NCI-H748 treated with DMSO at 0.1 percent for 48 hours (cell line): ENCODE measurements at places on chromosomes 11 and 22.

GRCh38 chr11:63839508-63840355 is 822 bp downstream of the MARK2 start:
- DNase-seq, result no peak

- no peak for DNase-seq
Observed at GRCh38 chr11:75346912-75347647, 4.4 kb downstream of the ARRB1 start.

- DNase-seq, result no peak
Observed at GRCh38 chr11:112247201-112247600, 13.5 kb downstream of the PLET1 start.

DNA sequence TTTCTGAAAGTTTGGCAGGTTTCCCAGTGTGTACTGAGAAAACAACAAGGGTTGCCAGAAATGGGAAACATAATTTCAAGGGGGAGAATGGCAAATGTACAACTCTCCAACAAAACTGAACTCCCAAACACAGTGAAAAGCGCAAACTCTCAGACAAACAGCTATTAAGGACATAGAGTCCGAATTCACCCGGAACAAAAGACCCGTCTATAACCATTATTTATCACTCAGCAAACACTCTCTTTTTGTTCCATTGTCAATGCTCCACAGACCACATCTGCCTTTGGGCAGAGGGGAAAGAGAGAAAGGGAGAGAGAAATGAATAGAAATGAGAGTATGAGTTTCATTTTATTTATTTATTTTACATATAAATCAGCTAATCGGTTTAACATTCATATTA is 21.7 kb downstream of the KIRREL3 start:
- peak; percentile 94 for DNase-seq

DNA sequence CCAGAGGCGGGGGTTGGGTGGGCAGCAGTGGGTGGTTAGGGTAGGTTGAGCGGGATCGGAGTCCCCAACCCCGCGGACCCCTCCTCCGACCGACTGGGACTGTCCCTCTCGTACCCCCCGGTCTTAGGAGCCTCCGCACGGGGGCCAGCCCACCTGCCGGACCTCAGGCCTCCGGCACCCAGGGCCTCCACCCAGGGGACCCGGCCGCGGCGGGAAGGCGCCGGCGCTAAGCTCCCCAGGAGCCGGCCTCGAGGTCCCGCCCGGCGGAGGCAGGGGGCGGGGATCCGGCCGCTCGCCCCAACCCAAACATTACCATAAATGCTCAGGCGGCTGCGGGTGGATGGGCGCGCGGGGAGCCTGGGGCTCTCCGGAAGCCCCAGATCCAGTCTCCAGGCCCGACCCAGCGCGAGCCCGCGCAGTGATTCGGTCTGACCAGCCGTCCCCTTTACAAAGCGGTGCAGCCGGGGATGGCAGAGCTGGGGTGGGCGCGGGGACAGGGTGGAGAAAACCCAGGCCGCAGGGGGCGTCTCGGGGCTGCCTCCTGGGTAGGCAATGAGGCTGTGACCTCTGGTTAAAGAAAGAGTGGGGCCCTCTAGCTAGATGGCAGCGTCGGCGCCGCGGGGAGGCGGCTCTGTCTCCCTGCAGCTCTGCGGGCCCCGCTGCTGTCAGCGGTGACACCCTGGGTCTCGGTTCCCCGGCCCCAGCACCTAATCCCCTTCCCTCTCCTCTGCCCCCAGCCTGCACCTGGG is 4.0 kb upstream of the MCAM start:
- no peak for DNase-seq

DNA sequence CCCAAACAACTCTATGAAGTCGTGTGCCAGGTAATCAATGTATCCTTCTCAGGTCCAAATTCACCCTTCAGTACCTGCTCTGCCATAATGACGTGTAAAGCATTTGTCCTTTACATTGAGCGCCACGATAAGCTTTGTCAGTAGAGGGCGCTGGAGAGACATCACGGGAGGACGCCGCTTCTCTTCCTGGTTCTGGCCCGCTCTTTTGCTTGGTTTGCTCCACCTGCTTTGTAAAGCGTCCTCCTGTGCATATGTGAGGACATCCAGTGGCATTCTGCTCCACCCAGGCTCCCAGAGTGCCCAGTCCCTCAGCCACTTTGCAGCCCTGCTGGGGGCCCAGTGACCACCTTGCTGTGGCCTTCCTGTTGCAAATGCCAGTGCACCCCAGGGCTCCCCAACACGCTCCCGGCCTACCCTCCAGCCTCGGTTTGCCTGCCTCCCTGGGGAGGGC is 61.1 kb downstream of the WT1 start:
- peak; percentile 45 for DNase-seq

DNA sequence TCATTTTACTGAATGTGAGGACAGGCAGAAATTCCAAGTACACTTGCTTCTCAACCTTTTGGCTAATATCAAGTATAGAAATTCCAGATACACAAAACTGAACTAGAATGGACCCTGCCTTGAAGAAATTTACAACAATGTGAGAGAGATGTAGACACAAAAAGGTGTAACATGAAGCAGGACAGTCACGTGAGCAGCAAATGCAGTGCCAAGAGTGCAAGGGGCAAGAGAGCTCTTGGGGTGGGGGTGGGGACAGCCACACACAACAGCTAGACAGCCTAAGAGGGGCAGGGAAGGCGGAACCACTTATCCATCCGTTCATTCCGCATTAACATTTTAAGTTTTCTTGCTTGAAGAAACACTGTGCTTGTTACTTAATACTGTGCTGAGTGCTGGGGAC is 28.9 kb downstream of the PLEKHA7 start:
- DNase-seq, result no peak

DNA sequence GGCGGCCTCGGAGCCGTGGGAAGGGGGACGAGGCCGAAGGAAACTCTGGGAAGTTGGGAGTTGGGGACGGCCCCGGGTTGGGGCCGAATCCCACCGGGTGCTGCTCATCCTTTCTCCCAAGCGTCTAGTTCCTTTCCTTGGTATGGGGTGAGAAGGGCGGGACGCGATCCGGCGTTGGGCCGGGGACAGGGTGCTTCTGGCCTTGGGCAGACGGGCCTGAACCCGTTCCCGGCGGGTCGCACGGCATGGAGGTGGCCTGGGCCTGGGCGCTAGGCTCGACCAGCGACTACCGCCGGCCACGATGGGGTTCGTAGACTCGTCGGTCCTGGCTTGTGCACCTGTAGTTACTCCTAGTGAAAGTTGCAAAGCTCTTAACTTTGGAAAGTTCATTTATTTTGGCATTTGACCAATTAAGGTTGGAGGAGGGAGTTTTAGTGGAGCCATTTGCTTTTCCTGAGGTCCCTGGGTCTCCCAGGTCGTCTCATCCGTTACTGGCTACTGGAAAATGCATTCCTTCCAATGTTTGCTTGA is 1.0 kb downstream of the SYT9 start:
- DNase-seq, result no peak

DNA sequence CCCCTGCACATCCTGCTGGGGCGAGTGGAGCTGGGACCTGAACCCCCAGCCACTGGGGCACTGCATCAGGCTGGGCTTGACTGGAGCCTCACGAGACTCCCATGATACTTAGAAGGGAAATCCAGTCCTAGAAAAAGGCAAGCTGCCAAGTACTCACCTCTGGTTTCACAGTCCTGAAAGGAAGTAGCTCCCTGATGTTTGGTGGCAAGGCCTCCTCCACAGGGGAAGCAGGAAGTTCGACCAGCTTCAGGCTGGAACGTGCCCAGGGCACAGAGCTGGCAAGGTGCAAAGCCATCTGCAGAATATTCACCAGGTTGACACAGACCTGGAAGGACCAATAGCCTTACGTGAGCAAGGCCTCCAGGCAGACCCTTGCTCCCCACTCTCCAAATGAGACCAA is 26.8 kb upstream of the NRIP3 start:
- DNase-seq, result no peak

DNA sequence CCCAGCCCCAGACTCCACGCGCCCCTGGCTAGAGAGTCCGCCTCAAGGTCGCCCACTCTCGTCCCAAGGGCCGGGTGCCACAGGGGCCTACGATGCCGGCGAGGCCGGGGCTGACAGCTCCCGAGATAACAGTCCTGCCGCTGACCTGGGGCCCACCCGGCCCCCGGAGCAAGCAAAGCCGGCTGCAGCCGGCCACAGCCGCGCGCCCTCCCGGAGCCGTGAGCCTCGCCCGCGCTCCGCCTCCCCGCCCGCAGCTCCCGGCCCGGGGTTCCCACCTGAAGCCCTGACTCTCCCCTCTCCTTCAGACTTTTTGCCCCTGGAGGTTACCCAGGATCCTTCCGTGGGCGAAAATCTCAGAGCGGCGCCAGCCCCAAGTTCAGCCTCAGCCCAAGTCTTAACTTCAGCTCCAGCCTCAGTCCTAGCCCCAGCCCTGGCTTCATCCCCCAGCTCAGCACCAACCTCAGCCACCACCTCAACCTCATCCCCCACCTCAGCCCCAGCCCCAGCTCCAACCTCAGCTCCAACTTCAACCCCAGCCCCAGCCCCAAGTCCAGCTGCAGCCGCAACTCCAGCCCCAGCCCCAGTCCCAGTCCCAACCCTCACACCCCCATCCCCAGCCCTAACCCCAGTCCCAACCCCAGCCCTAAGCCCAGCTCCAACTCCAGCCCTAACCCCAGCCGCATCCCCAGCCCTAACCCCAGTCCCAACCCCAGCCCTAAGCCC is 1.7 kb downstream of the KLHDC7B start:
- DNase-seq, result no peak

GRCh38 chr11:32088117-32088941 is 2.5 kb upstream of the RCN1 start:
- DNase-seq, result no peak

- no peak for DNase-seq
Observed at GRCh38 chr11:112718483-112718882, 242.7 kb upstream of the NCAM1 start.

DNA sequence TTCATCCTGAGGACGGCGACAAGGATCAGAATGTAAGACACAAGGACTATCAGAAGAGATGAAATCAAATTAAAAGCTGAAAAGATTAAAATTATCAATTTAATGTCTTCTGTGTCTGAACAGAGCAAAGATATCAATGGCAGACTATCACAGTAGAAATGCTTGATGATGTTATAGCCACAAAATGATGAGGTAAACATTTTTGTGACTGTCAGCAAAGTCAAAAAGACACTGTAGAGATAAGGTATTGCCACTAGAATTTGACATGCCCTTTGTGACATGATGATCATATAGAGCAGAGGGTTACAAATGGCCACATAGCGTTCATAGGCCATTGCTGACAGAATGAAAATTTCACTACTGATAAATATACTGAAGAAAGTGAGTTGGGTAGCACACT is 12.2 kb downstream of the OR5J2 start:
- DNase-seq, result no peak

GRCh38 chr22:37544955-37545702 is 15.2 kb upstream of the CDC42EP1 start:
- no peak for DNase-seq

DNA sequence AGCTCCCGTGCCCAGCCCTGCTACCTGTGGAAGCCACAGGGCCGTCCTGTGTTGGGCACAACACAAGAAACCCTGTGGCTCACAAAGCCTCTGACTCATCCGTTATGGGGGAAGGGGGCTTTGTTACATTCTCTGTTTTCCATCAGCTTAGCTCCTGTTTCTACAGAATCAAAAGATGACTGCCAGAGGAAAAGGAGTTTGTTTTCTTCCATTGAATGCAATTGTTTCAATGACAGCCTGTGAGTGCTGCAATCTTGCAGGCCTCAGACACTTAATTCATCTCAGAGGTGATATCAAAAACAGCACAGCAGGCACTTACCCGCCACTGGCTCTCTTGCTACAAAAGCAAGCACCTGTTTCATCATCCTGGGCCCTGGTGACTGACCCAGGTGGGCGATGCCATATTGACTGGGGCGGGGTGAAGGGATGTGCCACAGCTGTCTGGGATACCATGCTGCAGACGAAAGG is 194.3 kb downstream of the OPCML start:
- peak; percentile 4 for DNase-seq

DNA sequence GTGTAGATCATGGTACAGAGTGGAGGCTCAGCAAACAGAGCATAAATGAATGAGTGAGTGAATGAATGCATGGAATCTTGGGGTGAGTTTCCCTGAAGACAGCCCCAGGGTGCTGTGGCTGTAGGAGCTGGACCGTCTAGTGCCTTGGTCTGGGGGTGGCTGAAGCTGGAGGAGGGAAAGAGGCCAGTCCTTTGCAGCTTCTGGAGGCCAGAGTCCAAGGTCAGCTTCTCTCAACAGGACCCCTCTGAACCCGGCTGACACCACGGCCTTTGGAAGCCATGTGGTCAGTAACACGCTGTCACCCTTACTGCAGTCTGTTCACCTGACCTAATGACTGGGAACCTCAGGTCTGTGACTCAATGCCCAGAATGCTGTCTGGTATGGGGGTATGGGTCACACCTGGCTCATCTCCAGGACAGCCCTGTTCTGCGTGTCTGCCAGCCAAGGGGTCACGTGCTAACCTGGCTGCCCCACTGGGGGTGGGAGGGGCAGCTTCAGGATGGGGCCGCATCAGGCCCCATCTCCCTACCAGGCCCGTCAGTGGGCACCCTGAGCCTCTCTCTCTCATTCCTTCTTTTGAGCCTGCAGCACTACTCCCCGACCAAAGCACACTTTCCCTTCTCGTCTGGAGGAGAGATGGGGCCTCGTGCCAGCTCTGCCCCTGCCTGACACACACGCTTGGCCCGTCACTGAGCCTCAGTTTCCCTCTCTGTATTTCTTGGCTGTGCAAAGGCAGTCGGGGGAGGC is 24.1 kb upstream of the CHKA start:
- DNase-seq, result no peak

- no peak for DNase-seq
Observed at GRCh38 chr11:59368238-59369022, 9.7 kb downstream of the OR5AN1 start.

DNA sequence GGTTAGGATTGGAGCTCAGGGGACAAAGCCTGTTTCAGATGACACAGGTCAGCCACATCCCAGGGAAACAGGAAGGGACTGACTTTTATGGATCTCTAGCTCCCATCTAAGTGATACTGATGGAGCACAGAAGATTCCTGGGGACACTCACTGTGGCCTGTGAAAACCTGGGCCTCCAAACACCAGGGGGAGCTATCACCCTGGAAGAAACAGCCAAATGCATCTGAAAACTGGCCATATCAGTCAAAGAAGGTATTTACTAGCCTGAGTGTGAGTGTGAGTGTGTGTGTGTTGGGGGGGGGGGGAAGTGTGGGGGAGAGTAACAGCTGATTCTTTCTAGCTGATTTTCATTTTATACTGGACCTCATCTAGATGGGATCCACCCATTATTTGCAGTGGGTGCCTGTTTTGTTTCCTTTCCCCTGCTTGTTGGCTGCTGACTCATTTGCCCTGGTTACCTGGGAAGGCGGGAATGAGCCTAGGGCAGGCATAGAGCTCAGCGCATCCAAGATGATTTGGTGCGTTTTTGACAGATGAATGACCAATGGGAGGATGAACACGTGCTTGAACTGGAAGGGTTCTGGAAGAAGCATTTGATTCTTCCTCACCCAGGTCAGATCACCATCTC is 284.0 kb downstream of the KIRREL3 start:
- peak; percentile 41 for DNase-seq

- no peak for DNase-seq
Observed at GRCh38 chr11:88655196-88655595, 317.7 kb upstream of the CTSC start.

GRCh38 chr11:69272831-69273485 is 21.0 kb upstream of the MYEOV start:
- DNase-seq, result no peak
